ENCODE measurements at places on chromosomes 4 and X.

- no peak for DNase-seq
These were observed 449.8 kb upstream of the AR start for GRCh38 chrX:67094061-67094460.

GRCh38 chr4:128844931-128845330 lies 35.4 kb downstream of the JADE1 start:
- DNase-seq: no peak

DNA sequence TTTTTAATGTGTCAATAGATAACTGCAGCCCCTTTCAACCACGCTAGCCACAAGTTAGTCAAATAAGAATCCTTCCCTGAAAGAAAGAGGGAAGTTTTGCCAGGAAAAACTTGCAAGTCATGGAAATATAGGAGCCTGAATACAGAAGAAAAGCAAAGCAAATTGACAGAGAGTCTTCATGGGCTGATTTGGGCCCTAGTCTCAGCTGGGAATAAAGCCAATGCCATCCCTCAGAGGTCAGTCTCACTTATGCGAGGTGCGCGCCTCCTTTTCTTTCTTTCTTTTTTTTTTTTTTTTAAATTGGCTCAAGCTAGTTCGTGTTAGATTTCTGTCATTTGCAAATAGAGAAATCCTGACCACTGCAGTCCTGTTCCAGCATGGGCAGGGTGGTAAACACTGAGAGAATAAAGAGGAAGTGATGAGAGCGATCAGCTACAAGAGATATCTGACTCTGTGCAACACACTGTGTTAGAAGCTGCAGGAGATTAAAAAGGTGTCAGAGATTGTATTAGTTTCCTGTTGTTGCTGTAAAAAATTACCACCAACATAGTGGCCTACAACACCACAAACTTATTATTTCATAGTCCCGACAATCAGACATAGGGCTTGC lies 299.7 kb downstream of the LDB2 start:
- no peak for DNase-seq

GRCh38 chr4:152454398-152455011 lies 81.4 kb downstream of the FBXW7 start:
- DNase-seq: no peak

DNA sequence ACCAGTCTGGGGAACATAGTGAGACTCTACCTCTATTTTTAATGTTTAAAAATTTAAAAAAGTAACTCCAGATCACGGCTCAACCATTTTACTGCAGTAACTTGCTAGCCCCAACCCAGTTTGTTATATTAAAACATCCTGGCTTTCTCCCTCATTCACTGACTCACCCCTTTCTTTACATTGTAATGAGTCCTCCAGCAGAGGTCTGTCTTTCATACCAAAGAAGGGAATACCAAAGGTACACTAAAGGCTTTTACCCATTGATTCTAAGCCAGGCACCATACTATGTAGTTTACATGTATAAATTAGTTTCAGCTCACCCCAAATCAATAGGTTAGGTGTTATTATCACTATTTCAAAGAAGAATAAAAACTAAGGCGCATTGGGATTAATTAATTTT lies 286.9 kb downstream of the PACRGL start:
- DNase-seq: no peak

DNA sequence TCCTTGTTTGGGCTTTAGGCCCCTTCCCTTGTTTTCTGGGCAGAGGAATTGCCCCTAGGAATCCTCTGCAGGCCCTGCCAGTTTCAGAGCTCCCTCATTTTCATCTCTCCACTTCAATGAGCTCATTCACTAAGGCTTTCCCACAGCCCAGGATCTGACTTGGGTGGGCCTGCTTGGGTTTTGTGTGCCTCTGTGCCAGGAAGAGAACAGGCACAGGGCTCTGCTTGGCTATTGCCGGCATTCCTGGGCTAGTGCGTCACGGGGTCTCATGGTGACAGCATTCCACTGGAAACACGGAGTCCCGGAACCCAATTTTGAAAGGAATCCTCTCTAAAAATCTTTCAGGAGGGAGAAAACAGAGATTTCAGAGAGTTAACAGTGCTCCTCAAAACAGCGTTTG lies 150.5 kb downstream of the VCX3A start:
- DNase-seq: no peak

DNA sequence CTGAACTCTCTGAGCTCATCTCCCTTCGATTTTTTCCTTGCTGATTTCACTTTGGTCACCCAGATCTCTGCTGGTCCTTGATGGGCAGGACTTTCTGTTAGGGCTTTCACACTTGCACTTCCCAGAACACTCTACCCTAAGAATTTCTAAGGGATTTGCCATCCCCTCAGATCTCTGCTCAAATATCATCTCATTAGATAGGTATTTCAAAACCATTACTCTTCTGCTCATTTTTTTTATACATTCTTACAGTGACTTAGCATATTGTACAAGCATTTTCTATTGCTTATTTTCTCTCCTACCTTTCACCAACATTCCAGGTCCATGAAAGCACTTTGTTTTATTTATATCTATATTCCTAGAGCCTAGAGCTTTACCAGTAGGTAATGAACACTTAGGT lies 913.3 kb downstream of the PDHA2 start:
- no peak for DNase-seq

DNA sequence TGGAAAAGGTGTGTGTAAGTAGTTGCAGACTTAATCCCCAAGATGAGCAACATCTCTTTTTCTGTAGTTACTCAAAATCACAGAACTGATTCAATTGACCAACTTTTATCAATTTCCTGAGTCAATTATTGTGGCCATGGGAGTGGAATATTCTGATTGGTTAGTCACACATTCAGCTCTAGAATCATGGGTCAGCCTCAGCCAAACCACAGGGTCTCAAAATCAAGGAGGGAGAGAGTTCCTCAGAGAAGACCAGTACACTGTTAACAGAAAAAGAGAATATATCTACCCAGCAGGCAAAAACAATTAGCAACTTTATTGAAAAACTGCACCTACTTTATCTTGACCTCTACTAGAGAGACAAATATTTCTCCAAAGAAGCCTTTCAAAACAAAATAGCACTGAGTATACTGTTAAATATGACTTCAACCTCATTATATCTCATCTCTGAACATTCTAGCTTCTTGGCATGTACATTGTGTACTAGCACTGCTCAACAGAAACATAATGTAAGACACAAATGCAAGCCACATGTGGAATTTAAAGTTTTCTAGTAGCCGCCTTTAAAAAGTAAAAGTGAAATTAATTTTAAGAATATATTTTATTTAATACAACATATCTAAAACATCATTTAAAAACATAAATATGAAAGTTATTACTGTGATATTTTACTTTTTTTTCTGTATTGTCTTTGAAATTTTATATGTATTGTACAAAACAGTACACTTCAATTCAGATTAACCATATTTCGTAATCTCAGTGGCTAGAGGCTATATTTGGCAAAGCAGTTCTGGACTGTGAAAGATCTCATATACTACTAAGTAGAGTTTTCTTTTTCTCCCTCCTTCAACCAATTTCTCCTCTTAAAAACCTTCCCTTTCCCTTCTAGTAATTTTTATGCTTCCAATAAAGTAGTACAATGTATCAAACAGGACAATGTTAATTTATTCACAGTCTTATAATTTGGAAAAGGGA lies 11.8 kb upstream of the LCORL start:
- DNase-seq: no peak

- no peak for DNase-seq
These were observed 595 bp upstream of the NAP1L2 start for GRCh38 chrX:73215246-73215645.

DNA sequence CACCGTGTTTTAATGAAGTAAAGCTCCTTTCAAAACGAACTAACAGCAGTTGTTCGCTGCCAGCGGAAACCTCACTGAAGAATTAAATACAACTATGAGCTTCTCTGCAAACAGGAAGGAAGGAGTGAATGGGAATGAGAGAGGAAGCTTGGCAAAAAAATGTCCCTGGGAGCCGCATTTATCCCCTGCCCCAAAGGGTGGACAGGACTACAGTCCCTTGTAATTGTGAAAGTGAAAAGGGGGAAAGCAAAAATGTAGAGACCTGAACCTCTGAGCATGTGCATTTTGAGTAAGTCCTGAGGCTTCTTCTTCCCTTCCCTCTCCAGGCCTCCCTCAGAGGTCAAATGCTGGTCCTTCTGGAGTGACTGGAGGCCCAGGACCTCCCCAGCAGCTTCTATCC lies 53.8 kb upstream of the BMP2K start:
- no peak for DNase-seq

DNA sequence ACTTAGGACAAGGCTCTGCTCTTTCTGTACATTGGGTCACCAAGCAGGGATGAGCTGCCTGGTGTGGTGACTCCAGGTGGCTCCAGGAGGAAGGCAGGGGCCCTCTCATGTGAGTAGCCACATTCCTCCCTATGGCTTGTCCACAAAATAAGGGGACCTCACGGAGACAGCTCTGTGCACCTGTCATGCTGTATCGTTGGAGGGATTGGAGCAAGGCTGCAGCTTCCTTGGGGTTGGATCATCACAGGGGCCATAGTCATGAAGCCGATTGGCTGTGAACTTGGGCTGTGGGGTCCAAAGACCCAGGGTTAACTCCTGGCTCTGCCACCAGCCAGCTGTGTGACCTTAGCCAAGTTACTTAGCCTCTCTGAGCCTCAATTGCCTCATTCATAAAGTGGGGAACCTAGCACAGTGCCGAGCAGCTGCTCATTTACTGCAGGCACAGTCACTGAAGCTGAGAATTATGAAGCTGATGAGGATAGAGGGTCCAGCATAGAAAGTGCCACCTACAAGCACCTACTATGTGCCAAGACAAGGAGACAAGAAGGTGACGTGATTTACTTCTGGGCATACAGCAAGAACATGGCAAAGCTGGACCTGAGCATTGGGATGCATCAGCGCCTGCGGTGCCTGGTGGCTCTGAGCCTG lies 11.8 kb upstream of the KIAA0232 start:
- no peak for DNase-seq

DNA sequence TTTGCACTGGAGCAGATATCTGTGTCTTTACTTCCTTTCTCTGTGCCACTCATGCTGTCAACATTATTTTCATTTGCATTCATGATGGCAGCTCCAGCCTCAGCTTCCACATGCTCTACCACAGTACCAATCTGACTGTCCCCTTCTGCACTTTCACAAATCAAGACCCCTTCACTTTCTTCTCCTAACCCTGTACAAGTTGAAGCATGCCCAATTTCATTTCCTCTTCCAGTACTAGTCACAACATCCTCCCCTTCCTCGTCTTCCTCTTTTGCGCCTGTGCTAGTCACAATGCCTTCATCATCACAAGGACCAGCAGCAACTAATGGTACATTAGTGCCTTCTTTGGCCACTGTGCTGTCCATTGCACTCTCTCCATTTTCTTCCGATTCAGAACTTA lies 26.5 kb downstream of the BOD1L1 start:
- DNase-seq: no peak

DNA sequence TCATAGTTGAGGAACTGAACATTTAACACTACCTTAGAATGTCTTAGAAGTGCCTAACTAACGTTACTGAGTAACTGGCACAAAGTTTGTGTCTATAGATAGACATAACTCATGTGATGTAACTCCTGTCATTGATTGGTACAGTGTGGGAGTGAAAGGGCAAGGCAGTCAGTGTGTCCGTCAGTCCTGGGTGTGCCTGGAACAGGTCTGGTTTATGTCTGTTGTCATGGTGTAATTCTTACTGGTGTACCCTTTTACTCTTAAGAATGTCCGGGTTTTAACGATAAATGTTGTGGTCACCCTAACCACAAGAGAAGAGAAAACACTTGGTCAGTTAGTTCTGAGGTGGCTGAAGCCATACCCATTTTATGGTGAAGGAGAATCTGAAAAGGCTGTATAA lies 93.1 kb upstream of the ESX1 start:
- no peak for DNase-seq

- no peak for DNase-seq
These were observed 12.3 kb upstream of the ZNF630 start for GRCh38 chrX:48083706-48084105.

DNA sequence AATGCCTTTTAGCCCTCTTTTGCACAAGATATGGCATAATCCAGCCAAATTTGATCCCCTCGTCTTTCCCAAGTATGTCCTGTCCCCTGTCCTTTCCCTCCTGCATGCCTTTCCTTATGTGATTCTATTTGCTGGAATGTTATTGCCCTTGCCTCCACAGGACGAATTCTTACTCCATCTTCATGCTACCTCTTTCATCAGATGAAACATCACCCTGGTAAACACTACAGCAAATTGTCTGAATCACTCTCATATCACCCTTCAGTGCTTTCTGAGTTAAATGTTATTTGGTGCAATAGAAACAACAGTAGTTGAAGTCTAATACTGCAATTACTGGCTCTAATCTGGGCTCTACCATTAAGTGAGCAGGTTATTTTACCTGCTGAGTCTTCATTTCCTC lies 52.2 kb upstream of the FAT1 start:
- DNase-seq: no peak

DNA sequence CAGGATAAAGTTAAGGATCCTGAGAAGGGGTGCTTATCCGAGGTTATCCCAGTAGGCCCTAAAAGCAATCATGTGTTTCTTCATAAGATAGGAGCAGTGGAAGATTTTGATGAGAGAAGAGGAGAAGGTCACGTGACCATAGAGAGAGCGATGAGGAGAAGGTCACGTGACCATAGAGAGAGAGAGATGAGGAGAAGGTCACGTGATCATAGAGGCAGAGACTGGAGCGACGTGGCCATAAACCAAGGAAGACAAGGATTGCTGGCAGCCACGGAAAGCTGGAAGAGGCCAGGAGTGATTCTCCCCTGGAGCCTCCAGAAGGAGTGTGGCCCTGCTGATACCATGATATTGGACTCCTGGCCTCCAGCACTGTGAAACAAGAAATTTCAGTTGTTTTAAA lies 38.4 kb upstream of the ZNF518B start:
- no peak for DNase-seq

DNA sequence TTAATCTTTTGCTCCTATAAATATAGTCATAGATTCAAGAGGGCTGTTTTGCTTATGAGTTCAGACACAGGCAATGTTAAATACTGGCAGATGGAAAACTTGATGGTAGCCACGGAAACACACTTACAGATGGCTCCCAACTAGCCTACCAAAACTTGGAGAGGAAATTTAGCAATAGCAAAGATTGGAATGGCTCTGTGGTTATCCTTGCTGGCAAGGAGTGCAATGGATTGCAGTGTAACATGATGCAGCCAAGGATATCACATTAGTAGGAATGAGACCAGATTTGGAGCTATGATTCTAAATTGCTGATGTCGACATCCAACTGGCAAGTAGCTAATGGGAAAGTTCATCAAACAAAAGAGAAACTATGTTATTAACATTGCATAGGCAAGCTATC lies 791.0 kb upstream of the DIAPH2 start:
- peak; percentile 19 for DNase-seq

- DNase-seq: no peak
These were observed 13.9 kb downstream of the TMEM165 start for GRCh38 chr4:55409468-55410171.
